Lung (tissue), 17 donors: ENCODE measurements at places on chromosomes 12 and 14. TPM values are rescaled to one million over a fixed set of nuclear protein-coding genes. Genes with fewer than 3 reads are reported as not detected.

The MUCL1 gene
- total RNA-seq, result not detected

The TMEM229B gene
- 4.5 TPM for total RNA-seq

The PCED1B gene
- 2.2 TPM for total RNA-seq

The TAS2R8 gene
- not detected for total RNA-seq

The FAM234B gene
- total RNA-seq, result 9.0 TPM

The RILPL2 gene
- 12.2 TPM for total RNA-seq

The DNAI7 gene
- total RNA-seq, result 11.9 TPM

The LGR5 gene
- 1.4 TPM for total RNA-seq

The SERPINA12 gene
- not detected for total RNA-seq

The LRRIQ1 gene
- 19.4 TPM for total RNA-seq

The TECPR2 gene
- total RNA-seq, result 30.3 TPM

The PTPRR gene
- 1.5 TPM for total RNA-seq
